ENCODE measurements at places on chromosomes 1 and 21. TPM values are rescaled to one million over a fixed set of nuclear protein-coding genes. Genes with fewer than 3 reads are reported as not detected.

DNA sequence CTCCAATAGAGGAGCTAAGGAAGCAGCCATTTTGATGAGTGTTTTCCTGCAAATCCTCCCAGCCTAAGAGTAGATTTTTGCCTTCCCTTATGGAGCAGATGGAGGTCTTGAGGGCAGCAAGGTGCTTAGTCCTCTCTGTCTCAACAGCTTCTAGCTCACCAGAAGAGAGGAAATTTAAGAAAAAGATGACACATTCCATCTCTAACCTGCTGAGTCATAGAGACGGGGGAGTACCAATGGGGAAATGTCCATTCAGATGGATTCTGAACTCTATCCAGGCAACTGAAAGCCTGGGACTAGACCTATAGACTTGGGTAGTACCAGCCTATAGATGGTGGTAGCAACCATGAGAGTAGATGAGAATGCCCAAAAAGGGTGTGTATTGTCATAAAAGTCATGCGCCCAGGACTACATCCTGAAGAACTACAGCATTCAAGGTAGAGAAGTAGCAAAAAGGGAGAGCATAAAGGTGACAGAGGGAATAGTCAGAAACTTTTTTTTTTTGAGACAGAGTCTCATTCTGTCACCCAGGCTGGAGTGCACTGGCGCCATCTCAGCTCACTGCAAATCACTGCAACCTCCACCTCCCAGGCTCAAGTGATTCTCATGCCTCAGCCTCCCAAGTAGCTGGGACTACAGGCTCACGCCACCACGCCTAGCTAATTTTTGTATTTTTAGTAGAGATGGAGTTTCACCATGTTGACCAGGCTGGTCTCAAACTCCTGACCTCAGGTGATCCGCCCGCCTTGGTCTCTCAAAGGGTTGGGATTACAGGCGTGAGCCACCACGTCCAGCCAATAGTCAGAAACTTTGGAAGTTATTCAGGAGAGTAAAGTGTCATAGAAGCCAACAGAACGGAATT, 10.7 kb upstream of the ELOA start:
- peaks cover 1% of the 10 kb centered on the region for H3K27me3 ChIP-seq
- H3K36me3 ChIP-seq, result peaks cover 15% of the 10 kb centered on the region
- DNase-seq, result peak; percentile 40
- H3K4me1 ChIP-seq, result peaks cover 23% of the 10 kb centered on the region

GRCh38 chr1:101847626-101848025, 149.1 kb downstream of the OLFM3 start:
- H3K4me1 ChIP-seq, result no peaks in the 10 kb centered on the region
- no peaks in the 10 kb centered on the region for H3K36me3 ChIP-seq
- H3K27ac ChIP-seq, result no peak overlapping the region
- no peak for DNase-seq
- H3K4me3 ChIP-seq, result no peak overlapping the region
- no peaks in the 10 kb centered on the region for H3K27me3 ChIP-seq

DNA sequence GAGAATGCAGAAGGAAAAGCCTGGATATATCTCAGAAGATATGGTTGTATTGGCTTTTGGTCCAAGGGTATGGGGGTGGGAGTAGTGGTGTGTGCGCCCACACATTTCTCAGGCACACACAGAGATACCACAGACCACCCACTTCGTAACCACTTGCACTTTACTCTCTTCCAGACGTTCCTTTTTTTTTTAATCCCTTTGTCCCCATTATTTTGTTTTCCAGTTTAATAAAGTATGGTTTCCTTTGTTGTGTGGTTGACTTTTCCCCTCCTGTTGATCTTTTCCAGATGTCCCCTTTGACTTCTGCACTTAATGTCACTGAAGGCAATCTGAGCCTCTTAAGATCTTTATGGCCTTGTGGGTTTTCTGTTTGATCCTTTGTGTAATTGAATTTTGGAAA, 10.5 kb upstream of the TARS2 start:
- peaks cover 47% of the 10 kb centered on the region for H3K4me1 ChIP-seq
- H3K4me3 ChIP-seq, result peak overlapping the region; percentile 14
- no peak for DNase-seq
- peaks cover 2% of the 10 kb centered on the region for H3K27me3 ChIP-seq
- H3K27ac ChIP-seq, result peak overlapping the region; percentile 85
- H3K36me3 ChIP-seq, result peaks cover 7% of the 10 kb centered on the region

- peaks cover 3% of the 10 kb centered on the region for H3K27me3 ChIP-seq
- no peak for DNase-seq
- no peak overlapping the region for H3K27ac ChIP-seq
- no peaks in the 10 kb centered on the region for H3K36me3 ChIP-seq
- H3K4me3 ChIP-seq, result no peak overlapping the region
These were observed 8.1 kb downstream of the NCF2 start for GRCh38 chr1:183582021-183582713.

GRCh38 chr1:24694380-24694843, 50.8 kb upstream of the CLIC4 start:
- H3K4me1 ChIP-seq, result peaks cover 29% of the 10 kb centered on the region
- peak overlapping the region; percentile 61 for H3K27ac ChIP-seq
- peaks cover 1% of the 10 kb centered on the region for H3K27me3 ChIP-seq
- peaks cover 6% of the 10 kb centered on the region for H3K36me3 ChIP-seq
- DNase-seq, result peak; percentile 24
- H3K4me3 ChIP-seq, result peak overlapping the region; percentile 40

GRCh38 chr21:46154955-46155513, 345 bp downstream of the FTCD start:
- H3K36me3 ChIP-seq, result no peaks in the 10 kb centered on the region
- no peak overlapping the region for H3K27ac ChIP-seq
- no peaks in the 10 kb centered on the region for H3K4me1 ChIP-seq
- peaks cover 4% of the 10 kb centered on the region for H3K27me3 ChIP-seq
- H3K4me3 ChIP-seq, result no peak overlapping the region

GRCh38 chr1:215617979-215618378, 50.9 kb downstream of the KCTD3 start:
- H3K27me3 ChIP-seq, result no peaks in the 10 kb centered on the region
- no peak overlapping the region for H3K4me3 ChIP-seq
- H3K4me1 ChIP-seq, result peaks cover 3% of the 10 kb centered on the region
- DNase-seq, result no peak

GRCh38 chr1:19918057-19918456, 5.4 kb downstream of the PLA2G2E start:
- peak; percentile 58 for DNase-seq
- H3K4me3 ChIP-seq, result no peak overlapping the region
- no peak overlapping the region for H3K27ac ChIP-seq
- H3K36me3 ChIP-seq, result no peaks in the 10 kb centered on the region
- peaks cover 15% of the 10 kb centered on the region for H3K4me1 ChIP-seq

Gene ERO1B
- 2.4 TPM for total RNA-seq

Gene RIIAD1
- not detected for total RNA-seq

All from HFFc6 (cell line).